ENCODE measurements at places on chromosomes 2 and 18.

GRCh38 chr2:64819774-64820688 is 166.3 kb upstream of the SERTAD2 start:
- DNase-seq, result no peak

DNA sequence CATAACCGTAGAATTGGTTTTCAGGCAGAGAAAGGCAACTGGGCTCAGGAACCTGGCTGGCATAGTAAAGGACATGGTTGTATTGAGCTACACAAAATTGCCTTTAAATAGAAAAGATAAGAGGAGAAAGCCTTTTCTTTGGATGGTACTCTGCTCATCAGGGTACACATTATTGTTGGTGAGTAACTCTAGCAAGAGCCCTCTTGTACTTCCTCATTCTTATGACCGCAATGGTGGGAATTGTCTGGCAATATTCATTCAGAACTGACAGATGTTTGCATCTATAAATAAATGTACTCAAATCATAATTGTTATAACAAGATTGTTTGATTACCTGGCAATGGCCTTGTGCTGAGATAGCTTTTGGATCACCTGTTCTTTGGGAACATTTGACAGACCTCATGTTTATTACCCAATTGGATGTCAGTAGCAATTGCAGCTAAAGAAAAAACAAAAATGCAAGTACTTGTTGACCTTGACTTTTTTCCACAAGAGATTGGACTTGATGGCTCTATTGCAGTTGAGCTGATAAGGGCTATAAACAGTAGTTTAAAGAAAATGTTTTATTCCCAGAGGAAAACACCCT is 43.9 kb downstream of the MEIS1 start:
- no peak for DNase-seq

- DNase-seq, result no peak
These were observed 46.4 kb upstream of the RNF152 start for GRCh38 chr18:61939046-61939674.

DNA sequence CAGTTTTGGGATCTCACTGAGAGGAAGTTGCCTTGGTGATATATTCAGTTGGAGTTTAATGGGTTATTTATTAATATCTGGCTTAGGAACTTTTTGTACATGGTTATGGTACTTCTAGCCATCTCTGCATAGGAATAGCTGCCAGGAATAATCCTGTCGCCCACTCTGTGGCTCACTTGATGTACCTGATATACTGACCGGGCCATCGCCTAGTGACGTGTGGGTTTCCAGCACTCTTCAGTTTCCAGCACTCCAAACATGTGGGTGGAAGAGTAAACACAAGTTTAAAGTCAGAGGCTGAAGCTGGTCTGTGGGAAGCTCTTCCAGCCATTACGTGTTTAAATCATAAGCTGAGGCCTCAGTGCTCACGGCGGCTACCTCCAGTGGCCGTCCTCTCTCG is 44.3 kb upstream of the AGAP1 start:
- DNase-seq, result no peak

DNA sequence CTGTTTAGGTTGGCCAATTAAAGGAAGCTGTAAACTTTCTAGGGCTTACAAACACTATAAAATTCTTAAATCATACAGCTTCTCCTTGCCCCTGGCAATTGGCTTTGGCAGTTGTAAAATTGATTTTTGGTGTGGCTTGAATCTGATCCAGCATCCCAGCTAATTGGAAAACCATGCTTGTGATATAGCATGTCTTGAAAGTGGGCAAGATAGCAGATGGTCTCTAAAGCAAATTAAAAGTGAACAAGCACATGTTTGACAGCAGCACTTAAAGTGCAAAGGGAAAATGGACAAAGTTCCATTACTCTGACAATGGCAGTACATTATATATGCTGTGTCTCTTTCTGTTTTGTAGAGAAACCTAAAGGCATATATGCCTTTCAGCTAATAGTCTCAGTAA is 302.9 kb upstream of the NXPH2 start:
- no peak for DNase-seq

DNA sequence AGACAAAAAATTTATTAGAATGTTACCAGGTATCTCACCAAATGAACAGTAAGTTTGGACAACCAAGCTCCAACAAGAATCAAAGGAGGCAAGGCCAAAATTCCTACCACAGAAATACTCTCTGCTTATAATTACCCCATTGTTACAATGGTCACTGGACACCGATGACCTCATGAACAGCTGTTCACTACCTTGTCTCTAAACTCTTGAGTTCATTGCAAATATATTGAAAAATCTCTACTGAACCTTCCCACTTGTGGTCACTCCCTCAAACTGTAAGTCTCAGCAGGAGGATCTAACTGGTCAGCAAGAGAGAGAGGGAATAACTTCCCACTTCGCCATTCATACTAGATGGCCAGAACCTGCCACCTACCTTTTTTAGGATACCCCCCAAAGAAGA is 50.0 kb downstream of the ERBB4 start:
- no peak for DNase-seq

GRCh38 chr18:3773303-3773702 is 323.3 kb downstream of the TGIF1 start:
- DNase-seq, result no peak

- DNase-seq, result no peak
These were observed 52.7 kb upstream of the UBXN4 start for GRCh38 chr2:135688978-135689377.

DNA sequence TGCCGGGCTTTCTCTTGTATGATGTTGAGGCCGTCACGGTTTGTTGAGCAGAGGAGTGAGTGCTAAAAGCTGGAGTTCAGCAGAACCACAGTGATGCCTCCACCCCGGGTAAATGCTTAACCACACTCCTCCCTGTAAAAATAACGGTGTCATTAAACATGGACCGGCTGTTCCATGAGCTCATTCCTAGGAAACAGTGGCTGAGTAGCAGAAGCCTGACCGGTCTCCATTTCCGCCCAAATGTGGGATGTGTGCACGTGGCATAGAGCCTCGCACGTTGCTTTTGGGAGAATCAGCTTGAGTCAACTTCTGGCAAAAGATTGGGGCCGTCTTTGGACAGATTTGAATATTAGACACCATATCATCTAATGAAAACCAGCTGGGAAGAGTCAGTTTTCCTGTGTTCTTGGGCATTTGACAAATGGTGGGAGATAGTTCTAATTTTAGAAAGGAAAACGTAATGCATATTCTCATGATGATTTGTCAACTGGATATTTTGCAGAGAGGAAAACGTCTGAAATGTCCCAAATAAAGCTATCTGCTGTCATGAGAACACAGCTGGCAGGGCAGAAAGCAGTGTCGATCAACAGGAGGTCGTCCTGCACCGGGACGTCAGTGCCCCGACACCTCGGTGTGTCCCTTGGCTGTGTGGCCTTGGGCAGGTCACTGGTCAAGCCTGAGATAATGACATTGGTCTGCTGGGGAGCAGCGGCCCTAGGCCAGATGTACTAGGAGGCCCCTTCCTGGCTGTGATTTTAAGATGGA is 42.4 kb downstream of the LRRFIP1 start:
- DNase-seq, result peak; percentile 81

Measured in SHP77 treated with DMSO at 0.1 percent for 48 hours (cell line).